ENCODE measurements at places on chromosomes 2 and 18. TPM values are rescaled to one million over a fixed set of nuclear protein-coding genes. Genes with fewer than 3 reads are reported as not detected.

- DNase-seq: no peak
These were observed 65.0 kb downstream of the ZNF385B start for GRCh38 chr2:179796213-179797007.

DNA sequence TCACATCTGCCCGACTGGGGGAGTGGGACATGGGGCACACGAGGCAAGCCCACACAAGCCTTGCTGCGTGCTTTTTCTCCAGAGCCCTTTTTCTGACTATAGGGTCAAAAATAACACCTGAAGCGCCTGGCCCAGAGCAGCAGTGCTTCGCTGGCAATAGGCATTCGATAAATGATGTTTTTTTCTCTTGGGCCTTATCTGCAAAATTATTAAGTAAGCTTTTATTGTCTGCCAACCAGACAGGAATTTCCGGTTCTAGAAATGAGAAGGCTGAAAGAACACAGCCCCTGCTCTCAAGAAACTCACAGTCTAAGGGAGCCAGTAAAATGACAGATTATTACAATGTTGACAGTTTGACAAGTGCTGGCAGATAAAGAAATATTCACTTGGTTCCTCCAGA is 2.7 kb upstream of the TMBIM1 start:
- no peak for DNase-seq

Gene KCNJ3
- total RNA-seq: 3.6 TPM

Gene PARD3B
- total RNA-seq: 0.66 TPM

Gene RBM44
- 1.3 TPM for total RNA-seq

Gene MOGAT1
- total RNA-seq: not detected

Gene PTPRM
- total RNA-seq: 23.9 TPM

Gene POMC
- 0.29 TPM for total RNA-seq

Measured in glutamatergic neuron (in vitro differentiated cells).